Pancreas (tissue), 10 donors: ENCODE measurements at places on chromosomes 2 and 18.
A peak's percentile ranks its signal among the peaks of the same experiment; 100 is the strongest.

- no peak for DNase-seq
Measured at GRCh38 chr18:67385455-67385854, 131.1 kb downstream of the DSEL start.

- DNase-seq = no peak
Measured at GRCh38 chr2:183532514-183532913, 408.3 kb downstream of the NUP35 start.

- no peak for DNase-seq
Measured at GRCh38 chr2:54054774-54055173, 60.6 kb upstream of the ACYP2 start.

GRCh38 chr2:73036766-73037165, 34.7 kb downstream of the SFXN5 start:
- no peak for DNase-seq

GRCh38 chr2:195408196-195408595, 248.8 kb upstream of the SLC39A10 start:
- no peak for DNase-seq

GRCh38 chr2:102667072-102667471, 47.7 kb downstream of the SLC9A2 start:
- DNase-seq = no peak

- no peak for DNase-seq
Measured at GRCh38 chr18:10378688-10379420, 75.6 kb upstream of the APCDD1 start.

- no peak for DNase-seq
Measured at GRCh38 chr2:121189011-121189410, 96.0 kb downstream of the TFCP2L1 start.

GRCh38 chr18:58570360-58571064, 58.4 kb downstream of the ALPK2 start:
- no peak for DNase-seq

DNA sequence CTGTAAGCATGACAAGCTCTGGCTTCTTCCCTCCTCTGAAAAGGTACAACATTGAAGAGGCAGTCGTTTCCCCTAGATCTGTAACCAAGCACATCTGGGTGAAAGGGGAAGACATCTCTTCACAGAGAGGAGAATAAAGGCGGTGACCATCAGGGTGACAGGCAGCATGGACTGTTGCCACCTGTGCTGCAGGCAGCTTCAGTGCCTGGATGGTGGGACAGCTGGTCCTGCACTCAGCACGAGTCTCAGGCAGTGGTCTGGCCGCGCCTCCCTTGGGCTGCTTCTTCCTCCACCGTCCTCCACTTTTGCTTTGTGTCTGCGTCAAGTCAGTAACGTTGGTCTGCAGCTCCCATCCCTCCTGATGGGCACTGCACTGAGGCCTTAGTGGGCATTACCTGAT, 264.4 kb downstream of the NEDD4L start:
- no peak for DNase-seq

DNA sequence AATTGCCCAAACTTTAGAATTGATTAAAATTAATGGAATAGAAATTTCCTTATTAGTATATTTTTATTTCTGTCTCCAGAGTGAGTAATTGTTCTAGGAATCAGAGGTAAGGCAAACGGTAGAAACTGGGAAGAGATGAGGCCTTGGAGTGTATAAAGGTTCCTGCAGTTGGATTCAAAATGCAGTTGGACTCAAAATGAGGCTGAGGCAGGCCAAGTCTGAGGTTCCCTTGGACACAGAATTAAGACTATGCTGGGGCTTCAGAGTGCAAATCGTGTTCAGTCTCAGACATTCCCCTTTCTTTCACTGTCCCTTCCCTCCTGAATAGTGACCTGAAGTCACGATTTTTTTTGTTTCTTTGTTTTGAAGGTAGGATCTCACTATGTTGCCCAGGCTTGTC, 746.9 kb upstream of the NRXN1 start:
- no peak for DNase-seq

DNA sequence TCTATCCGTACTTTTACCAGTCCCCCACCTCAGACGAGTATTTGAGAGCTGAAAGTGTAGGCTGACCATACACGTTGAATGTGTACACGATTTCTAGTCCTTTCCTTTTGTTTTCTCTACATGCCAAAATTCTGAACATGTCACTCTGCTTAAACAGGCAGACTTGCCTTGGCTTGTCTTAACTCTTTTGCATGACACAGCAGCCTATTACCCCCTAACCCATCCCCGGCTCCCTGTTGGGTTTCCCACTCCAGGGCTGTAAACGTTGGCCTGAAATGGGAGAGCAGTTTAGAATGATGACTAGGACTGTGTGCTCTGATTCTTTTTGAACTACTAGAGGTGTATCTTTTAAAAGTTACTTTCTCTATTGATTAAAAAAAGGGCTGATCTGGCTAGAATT, 19.1 kb downstream of the MTCL1 start:
- no peak for DNase-seq

GRCh38 chr2:172214252-172214651, 111.6 kb upstream of the DLX2 start:
- no peak for DNase-seq

DNA sequence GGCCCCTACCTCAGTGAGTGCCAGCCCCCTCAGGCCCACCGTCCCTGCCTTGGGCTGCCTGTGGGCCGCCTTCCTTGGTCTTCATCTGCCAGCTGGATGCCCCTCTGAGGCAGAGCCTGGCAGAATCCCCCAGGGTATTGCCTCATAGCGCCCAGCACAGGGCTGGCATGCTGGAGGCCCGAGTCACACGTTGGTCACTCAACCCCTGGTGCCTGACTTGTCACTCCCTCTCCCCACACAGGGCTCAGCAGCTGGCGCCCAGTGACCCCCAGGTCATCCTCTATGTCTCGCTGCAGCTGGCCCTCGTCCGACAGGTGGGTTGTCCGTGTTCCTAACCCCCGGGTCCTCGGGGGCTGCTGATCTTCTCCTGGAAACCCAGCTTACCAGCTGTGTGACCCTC, 108.4 kb upstream of the MCFD2 start:
- no peak for DNase-seq

- DNase-seq = peak; percentile 89
Measured at GRCh38 chr2:96536445-96537065, at the start of gene ARID5A. TSS of gene ARID5A (plus strand) at chr2:96536752. CDS start at chr2:96536827, 75 bp downstream.

DNA sequence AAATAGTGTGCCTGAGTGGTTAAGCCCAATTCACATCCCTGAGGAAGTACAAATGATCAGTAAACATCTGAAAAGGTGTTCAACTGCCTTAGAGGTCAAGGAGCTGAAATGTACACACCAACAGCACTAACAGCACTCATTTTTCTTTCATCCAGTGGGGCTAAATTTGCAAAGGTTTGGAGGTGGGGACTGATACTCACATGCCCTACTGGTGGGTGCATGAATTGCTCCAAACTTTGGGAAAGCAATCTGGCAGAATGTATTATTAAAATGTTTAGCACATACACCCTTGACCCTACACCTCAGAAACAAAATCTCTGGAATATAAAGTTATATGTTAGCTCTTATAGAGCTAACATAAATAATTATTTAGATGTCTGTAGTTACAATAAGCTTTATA, 19.0 kb upstream of the FAM178B start:
- DNase-seq = no peak

DNA sequence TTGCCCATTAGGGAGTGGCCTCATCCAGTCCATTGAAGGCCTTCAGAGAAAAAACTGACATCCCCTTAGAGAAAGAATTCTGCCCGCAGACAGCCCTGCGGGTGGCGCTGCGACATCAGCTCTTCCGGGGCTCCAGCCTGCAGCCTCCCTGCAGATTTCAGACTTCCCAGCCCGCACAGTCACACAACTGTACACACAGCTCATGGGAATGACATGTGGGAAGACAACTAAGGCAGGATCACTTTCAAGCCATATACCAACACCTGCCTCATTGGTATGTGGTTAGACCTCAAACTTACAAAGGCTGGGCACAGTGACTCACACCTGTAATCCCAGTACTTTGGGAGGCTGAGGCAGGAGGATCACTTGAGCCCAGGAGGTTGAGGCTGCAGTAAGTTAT, 24.8 kb upstream of the TUBB6 start:
- no peak for DNase-seq
